Endothelial cell (in vitro differentiated cells): ENCODE measurements at places on chromosomes 1 and 21.

DNA sequence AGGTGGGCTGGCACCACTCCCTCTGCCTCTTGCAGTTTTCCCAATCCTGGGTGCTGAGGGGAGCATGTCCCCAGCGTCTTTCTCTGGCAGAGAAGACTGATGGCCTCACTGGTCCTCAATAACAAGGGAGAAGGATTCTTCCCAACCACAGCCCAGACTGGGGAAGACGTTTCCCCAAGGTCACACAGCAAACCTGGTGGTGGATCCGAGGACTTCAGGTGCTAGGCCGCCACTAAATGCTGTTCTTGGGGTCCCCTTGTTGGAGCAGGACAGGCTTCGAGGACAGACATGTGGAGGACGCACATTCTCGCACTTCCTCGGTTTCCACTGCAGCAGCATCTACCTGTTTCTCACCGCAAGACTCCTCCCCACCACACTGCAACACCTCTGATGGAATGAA is 30.9 kb upstream of the PAX7 start:
- no peak for DNase-seq

- no peak for DNase-seq
Measured at GRCh38 chr1:171983584-171983983, 142.3 kb downstream of the DNM3 start.

DNA sequence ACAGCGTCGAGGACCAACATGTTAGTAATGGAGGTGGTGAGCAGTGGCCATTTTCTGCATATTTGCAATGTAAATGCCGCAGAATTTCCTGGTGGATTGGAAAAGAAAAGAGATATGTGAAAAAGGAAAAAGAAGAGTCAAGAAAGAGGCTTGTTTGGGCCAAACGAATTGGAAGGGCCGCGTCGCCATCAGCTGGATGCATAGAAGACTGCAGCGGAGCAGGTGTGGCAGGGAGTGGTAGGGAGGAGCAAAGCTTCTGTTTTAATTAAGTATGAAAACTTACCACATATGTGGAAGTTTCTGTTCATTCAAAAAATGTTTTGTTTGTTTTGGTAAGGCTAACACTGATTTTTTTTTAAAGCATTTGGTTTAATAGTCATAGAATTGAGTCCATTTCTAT is 690.7 kb downstream of the NCAM2 start:
- DNase-seq, result peak; percentile 31

DNA sequence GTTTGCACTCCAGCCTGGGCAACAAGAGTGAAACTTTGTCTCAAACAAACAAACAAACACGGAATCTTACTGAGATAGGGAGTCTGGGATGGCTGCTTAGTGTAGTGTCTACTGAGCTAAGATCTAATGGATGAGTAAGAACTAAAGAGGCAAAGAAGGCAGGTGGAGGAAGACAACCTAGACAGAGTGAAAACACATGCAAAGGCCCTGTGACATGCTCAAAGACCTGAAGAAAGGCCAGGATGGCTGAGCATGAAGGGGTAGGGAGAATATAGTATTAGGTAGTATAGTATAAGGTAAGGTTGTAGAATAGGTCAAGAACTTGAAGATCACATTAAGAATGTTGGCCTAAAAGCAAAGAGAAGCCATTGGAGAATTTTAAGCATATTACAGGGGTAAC is 49.1 kb downstream of the MAP3K7CL start:
- no peak for DNase-seq

GRCh38 chr1:240619906-240620621 is 8.1 kb upstream of the GREM2 start:
- DNase-seq, result no peak

DNA sequence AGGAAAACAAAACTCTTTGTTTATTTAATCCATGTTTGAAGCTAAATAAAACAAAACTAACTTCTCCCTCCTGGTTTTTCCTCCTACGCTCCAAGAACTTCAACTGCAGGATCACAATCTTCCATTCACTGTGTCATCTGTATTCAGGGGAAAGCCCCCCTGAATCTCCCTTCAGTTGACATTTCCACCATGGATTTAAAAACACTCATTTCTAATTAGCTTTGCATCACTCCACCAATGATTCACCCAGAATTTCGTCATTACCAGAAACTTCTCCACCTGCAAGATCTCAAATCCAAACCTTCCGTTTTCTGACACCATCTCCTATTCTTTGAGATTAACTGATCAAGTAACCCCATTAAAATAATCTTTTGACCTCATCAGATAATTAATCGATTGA is 10.9 kb upstream of the RGS5 start:
- no peak for DNase-seq

DNA sequence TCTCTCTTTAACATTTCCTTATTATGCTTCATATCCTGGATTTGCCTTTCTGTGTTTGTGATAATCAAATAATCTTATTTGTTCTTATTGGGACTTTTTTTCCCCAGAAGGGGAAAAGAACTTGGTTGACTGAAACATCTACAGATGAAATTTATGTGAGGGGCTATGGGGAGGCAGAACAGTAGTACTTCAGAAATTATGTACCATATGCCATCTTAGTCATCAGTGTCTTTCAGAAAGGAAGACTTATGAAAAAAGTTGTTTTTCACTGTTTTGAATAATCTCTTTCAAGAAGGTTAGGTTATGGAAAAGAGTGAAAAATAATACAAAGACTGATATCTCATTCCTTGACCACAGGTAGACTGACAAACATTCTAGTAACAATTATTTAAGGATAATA is 30.2 kb upstream of the TRAF5 start:
- DNase-seq, result no peak

- no peak for DNase-seq
Measured at GRCh38 chr1:198778049-198778448, 139.2 kb downstream of the PTPRC start.
